ENCODE measurements at places on chromosomes 12 and 14.

- DNase-seq = no peak
Observed at GRCh38 chr12:52191841-52192791, at the start of gene KRT80. Gene KRT80, minus strand, starts transcription at chr12:52192014. Its CDS starts 112 bp downstream, at chr12:52191902.

DNA sequence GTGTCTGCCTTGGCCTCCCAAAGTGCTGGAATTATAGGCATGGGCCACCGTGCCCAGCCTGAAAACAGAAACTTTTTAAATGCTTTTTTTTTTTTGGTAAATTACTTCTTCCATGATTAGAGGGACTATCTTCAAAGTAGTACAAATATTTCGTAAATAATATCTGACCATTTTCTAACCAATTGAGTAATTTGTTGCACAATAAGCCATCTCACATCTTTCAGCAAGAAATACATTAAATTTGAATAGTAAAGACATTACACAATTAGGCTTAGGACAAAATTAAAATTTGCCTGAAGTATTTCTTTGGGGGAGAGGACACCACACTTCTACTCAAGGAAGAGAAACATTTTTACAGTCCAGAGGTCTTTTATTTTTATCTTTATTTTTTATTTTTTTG lies 84.7 kb upstream of the STRN3 start:
- DNase-seq = no peak

DNA sequence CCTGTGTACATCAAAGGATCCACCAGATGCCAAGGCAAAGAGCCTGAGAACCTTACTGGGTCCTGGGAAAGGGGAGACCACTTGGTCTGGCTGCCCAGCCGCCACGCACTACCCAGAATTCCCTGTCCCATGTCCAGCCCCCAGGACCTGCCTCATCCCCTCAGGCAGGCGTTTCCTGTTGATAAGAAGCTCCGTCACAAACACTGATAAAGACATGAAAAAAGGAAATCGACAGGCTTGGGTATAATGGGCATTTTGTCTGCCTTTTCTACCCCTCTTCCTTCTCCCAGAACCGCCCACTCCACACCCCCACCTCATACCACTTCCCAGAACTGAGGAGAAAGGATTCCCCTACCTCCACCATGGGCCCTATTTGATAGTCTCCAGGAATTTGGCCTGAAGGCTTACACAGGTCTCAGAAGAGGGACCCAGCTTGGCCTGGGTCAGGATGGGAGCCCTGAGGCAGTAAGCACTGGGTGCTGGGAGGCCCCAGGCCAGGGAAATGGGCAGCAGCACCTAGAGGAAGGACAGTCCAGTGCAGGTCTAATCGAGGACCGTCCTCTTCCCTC lies 18.8 kb downstream of the ACVRL1 start:
- peak; percentile 75 for DNase-seq

GRCh38 chr14:102900631-102901571 lies 21.6 kb upstream of the AMN start:
- no peak for DNase-seq

- DNase-seq = no peak
Observed at GRCh38 chr12:102954134-102954533, 3.3 kb upstream of the ASCL1 start.

DNA sequence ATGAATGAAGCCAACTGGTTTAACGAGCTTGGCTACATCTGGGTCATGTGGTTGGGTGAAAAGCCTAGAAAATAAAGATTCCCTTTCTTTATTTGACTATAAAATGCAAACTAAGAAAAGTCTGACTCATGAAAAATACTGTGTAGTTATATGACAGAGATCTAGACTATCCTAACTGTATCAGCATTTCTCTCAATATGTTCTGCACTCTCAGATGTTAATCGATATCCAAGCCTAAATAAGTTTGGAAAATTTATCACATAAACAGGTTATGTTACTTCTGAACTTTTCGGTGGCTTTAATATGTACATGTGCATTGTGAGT lies 133.1 kb downstream of the DAAM1 start:
- no peak for DNase-seq

GRCh38 chr14:51336734-51337133 lies 96.7 kb downstream of the TMX1 start:
- no peak for DNase-seq

- DNase-seq = no peak
Observed at GRCh38 chr12:65204886-65205525, 35.6 kb downstream of the LEMD3 start.

- DNase-seq = peak; percentile 18
Observed at GRCh38 chr12:115598871-115599811, 678.4 kb downstream of the MED13L start.

DNA sequence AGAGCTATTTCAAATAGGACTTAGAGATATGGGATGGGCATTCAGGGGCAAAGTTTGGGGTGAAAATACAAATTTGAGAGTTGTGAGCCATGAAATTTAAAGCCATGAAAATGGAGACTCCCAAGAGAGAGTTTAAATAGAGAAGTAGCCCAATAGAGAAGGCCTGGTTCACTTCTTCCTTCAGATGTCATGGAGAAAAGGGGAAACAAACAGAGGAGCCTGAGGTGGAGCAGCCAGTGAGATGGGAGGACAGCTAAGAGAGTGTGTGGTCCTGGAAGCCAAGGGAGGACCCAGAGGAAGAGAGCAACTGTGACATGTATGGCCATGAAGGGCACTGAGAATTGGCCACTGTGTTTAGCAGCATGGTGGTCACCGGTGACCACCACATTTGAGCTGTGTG lies 12.3 kb upstream of the DYNLL1 start:
- DNase-seq = no peak

- peak; percentile 27 for DNase-seq
Observed at GRCh38 chr12:6372403-6373003, 2.9 kb downstream of the SCNN1A start.

DNA sequence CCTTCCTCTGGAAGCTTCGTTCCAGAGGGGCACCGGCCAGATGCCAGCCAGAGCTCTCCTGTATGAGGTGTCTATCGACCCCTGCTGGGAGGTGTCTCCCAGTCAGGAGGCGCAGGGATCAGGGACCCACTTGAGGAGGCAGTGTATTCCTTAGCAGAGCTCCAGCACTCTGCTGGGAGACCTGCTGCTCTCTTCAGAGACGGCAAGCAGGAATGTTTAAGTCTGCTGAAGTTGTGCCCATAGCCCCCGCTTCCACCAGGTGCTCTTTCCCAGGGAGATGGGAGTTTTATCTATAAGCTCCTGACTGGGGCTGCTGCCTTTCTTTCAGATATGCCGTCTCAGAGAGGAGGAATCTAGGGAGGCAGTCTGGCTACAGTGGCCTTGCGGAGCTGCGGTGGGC lies 22.2 kb upstream of the NAV3 start:
- DNase-seq = no peak

All from ELF-1 (cell line).